ENCODE measurements at places on chromosomes 12 and 14.

DNA sequence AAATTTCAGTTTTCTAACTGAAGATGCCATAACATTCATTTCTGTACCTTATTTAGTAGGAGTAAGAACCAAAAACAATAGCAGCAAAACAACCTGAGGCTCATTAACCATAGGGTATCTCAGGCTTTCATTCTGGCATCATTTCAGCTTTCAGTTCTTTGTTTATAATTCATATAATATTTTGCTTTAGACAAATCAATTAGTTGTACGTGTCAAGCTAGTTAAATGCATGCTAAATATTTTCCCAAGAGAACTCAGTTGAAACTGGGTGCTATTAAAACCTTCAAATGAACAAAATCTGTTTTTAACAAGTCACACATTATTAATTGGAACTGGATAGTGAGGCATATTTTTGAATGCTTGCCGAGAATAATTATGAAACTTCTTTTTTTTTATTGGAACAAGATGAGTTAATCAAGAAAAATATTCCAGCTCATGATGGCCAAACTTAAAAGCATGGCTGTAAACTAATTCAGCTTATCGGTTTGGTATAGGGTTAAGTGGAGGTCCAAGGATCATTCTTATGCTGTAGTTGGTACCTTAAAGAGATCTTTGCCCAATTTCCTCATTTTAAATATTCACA is 442.7 kb downstream of the BTG1 start:
- no peak for DNase-seq

- DNase-seq, result no peak
These were observed 205.2 kb upstream of the TMEM260 start for GRCh38 chr14:56374421-56374820.

DNA sequence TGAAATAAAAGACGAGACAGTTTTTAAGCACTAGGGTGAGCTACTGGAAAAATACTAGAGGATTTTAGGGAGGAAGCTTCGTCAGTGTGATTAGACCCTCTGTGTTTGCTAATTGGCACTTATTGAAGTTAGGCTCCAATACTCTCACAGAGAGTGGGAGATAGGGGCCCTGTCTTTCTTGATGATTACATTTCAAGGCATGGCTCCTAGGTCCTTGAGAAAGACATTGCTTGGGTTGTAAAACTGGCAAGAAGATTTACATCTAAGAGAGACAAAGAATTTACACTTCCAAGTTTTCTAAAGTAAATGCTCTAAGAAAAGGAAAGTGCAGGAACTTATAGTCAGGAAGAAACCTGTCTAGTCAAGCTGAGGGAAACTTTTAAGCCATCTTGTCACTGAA is 183.2 kb downstream of the C12orf50 start:
- no peak for DNase-seq

DNA sequence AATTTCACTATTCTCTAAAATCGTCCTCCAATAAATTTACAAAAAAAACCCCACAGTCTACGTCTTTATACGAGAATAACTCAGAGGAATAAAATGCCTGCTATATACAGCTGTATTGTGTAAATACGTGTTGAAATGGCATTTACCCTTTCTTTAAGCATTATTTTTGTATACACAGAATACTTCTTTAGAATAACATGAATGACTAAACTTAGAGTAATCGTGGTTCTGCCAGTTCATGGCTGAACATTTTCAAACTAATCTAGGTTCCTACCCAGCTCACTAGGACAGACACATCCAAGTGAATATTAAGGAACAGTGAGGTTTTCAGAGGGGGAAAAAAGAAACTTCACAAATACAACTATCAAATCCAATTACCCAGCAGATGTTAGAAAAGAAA is 24.6 kb downstream of the DICER1 start:
- DNase-seq, result no peak

- no peak for DNase-seq
These were observed 262.7 kb upstream of the ALG10B start for GRCh38 chr12:38053655-38054464.

DNA sequence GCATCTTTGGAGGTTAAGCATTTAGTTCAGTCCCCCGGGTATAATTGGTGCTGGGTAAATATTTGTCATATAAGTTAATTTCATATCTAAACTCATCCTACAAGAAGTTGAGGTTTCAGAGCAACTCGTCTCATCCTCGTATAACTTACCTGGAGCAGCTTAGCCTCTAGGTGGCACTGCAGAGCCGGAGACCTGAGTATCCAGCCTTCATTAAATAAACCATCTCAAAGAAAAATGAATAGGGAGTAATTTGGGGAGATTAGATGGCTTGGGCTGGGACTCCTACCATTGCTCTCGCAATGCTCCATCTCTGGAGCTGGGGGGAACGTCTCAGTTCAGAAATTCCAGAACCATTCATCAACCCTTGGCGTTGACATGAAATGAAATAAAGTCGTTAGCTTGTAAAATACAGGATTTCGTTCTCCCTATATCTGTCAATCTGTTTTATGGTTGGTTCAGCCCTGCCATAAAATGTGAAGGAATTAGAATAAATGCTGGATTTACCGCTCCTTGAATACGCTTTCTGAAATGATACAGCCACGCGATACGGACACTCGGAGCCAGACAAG is 122.9 kb upstream of the TMEM132D start:
- DNase-seq, result no peak

DNA sequence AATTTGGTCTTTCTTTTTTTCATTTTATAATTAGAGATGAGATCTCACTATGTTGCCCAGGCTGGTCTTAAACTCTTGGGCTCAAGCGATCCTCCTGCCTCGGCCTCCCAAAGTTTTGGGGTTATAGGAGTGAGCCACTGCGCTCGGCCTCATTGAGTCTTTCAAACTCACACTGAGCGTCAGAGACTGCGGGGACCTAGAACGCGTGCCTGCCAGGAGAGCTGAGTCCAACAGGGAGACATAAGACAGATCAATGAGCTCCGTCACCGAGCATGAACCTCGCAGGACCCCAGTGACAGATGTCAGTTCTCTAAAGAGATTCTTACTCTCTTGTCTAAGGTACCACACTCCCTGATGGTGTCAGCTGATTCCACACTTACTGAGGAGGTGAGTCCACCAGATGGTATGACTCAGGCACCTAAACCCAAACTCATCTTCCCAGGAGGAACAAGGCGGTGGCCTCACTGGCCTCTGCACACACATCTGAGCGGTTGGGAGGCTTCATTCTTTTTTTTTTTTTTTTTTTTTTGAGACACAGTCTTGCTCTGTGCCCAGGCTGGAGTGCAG is 58.9 kb downstream of the CCDC88C start:
- DNase-seq, result no peak

- DNase-seq, result no peak
These were observed 824 bp downstream of the CCDC177 start for GRCh38 chr14:69573831-69574262.

DNA sequence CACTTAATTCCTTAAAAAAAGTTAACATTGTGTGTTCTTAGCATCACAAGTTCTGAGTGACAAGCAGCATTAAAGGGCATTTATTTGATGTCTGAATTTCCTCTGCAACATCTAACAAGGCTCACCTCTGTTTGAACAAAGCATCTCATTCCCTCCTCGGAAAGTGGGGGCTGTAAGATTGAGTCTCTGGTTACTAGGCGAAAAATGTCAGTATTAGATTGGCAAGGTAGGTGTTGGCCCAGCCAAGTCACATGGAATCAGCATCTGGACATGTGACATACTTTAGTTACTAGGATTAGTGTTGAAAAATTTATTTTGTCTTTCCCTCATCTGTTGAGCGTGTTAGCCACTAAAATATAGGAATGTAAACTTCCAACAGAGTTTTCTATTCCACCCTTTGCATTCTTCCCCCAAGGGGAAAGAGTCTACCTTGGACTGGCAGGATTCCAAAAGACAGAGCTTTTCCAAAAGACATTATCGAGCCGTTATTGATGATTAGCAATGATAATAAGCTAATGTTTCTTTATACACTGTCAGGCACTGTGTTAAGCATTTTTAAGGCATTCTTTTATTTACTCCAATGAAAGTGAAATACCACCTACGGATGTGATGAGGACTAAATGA is 194.9 kb upstream of the BTG1 start:
- no peak for DNase-seq

DNA sequence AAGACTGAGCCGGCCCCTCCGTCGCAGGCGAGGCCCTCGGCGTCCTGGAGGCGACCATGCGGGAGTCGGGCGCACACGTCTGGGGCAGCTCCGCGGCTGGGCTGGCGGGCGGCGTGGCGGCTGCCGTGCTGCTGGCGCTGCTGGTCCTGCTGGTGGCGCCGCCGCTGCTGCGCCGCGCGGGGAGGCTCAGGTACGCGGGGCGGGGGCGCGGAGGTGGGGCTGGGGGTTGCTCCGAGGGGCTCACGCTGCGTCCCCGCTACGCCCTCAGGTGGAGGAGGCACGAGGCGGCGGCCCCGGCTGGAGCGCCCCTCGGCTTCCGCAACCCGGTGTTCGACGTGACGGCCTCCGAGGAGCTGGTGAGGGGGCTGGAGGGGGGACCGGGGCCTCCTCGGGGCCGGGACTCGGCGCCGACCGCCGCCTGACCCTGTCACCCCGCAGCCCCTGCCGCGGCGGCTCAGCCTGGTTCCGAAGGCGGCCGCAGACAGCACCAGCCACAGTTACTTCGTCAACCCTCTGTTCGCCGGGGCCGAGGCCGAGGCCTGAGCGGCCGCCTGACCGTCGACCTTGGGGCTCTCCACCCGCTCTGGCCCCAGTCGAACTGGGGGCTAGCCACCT is 7.8 kb downstream of the AMN start:
- DNase-seq, result no peak

- no peak for DNase-seq
These were observed 75.2 kb downstream of the CMAS start for GRCh38 chr12:22121224-22121623.

- DNase-seq, result no peak
These were observed 52.9 kb downstream of the APOBEC1 start for GRCh38 chr12:7612851-7613250.

GRCh38 chr12:77204083-77204482 is 138.7 kb upstream of the E2F7 start:
- DNase-seq, result no peak

GRCh38 chr12:9940375-9940774 is 8.2 kb upstream of the CLEC2A start:
- no peak for DNase-seq

DNA sequence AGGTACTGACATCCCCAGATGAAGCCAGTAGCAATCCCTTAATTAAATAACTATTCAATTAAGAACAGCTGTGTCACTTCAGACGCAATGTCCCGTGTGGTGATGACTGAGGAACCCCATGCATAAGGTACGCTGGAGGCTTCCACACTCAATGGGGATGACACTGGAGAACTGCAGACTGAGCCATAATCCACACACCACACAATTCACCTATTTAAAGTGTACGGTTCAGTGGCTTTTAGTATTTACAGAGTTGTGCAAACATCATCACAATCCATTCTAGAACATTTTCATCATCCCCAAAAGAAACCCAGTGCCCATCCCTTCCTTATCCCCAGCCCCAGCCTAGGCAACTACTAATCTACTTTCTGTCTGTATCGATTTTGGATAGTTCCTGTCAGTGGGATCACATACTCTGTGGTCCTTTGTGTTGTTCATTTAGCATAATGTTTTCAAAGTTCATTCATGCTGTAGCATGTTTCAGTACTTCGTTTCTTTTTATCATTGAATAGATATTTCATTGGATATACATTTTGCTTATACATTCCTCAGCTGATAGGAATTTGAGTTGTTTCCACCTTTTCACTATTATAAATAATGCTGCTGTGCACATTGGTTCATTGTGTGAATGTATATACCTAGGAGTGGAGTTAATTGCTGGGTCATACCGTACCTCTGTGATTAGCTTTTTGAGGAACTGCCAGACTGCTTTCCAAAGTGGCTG is 61.1 kb downstream of the NINJ2 start:
- DNase-seq, result no peak

DNA sequence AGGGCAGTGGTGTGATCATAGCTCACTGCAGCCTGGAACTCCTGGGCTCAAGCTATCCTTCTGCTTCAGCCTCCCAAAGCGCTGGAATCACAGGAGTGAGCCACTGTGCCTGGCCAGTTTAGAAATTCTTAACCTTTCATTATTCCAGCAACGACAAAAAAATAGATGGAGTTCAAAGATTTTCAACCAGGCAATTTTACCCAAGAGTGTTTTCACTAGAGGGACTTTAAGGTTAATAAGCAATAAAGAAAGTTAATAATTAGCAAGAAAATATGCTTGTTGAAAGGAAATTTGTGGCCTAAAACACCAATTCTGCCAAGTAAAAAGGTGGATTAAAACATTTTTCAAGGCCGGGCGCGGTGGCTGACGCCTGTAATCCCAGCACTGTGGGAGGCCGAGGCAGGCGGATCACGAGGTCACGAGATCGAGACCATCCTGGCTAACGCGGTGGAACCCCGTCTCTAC is 14.8 kb downstream of the CDKL1 start:
- DNase-seq, result no peak

- no peak for DNase-seq
These were observed 8.8 kb upstream of the TRAF3 start for GRCh38 chr14:102768223-102769048.

GRCh38 chr14:26128931-26129671 is 468.7 kb downstream of the NOVA1 start:
- DNase-seq, result no peak

- DNase-seq, result no peak
These were observed 266.2 kb downstream of the RAD51B start for GRCh38 chr14:68085742-68086141.

- no peak for DNase-seq
These were observed 6.5 kb downstream of the RNASE7 start for GRCh38 chr14:21048638-21049037.

All from retinal pigment epithelial cell (primary cell).